Lower lobe of right lung (tissue), 2 donors: ENCODE measurements at places on chromosomes 7 and 10.

GRCh38 chr7:153389261-153389660, 629.7 kb downstream of the ACTR3B start:
- DNase-seq: no peak

DNA sequence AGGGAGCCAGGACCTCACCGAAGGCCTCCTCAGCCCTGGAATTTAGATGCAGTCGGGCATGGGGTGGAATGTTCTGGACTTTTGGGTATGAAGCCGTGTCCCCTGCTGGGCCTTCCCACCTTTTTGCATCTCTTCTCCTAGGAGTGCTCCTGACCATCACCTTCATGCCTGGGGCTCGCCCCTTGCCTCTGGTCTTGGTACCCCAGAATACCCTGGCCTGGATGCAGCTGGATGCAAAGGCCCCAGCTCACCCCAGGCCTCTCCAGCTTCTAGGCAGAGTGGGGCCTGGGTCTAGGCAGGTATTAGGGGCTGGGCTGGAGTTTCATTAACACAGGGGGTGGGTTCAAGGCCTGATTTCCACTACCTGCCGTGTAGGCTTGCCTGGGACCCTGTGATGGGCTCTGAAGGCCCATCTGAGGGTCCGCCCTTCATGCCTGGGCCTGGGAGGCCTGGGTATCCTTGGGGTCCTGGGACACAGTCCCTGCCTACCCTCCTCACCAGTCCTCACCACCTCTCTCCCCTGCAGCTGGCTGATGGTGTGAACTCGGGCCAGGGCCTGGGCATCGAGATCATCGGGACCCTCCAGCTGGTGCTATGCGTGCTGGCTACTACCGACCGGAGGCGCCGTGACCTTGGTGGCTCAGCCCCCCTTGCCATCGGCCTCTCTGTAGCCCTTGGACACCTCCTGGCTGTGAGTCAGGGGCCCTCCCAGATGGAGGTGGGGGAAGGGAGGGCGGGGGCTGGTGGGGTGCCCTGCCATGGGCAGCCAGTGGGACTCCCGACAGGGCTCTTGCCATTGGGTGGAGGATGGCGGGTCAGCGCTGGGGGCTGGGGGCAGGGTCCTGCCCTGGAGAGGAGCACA, 10.1 kb downstream of the AQP1 start:
- peak; percentile 47 for DNase-seq

DNA sequence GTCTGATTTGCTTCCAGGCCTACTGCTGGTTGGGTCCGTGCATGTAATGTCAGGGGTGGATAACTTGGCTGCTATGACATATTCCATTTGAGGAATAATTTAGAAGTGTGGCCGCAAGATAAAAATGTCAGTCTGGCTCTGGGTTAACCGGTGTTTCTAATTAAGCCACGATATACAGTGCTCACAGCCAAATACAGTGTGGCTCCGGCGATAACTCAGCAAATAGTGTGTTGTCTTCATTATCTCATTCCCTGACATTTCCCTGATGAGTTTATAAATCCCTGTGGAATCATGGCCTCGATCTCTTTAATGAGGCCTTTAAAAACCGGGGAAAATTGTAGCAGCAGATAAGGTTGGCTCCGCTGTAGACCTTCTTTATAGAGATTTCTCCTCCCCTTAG, 1125.0 kb downstream of the TYW1 start:
- no peak for DNase-seq

DNA sequence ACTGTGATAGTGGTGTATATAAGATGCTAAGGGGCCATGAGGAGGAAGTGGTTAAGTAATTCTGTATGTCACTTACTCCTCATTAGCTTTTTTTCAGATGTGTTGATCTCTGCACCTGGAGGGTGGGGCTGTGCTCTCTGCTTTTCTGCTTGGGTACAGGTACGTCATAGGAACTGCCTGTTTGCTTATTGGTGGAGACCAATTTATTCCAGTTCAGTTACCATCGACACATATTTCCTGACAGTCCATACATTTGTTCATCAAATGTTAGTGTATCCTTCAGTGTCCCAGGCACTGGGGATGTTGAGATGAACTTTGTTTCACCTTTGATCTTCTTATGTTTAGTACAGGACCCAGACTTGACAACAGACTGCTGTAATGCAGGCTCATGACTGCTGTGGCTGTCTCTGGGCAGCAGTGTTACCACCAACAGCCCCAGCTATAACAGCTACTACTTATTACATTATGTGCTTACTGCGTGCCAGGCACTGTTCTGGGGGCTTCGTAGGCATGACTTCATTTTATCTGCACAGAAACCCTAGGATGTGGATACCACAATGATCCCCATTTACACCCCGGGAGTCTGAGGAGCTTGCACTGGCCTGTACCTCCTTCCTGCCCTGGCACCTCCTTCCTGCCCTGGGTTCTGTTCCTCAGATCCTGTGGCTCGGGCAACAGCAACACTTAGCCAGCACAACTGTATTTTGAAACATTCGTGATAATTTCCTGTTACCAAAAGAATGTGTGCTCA, 87.4 kb downstream of the BUB3 start:
- no peak for DNase-seq

DNA sequence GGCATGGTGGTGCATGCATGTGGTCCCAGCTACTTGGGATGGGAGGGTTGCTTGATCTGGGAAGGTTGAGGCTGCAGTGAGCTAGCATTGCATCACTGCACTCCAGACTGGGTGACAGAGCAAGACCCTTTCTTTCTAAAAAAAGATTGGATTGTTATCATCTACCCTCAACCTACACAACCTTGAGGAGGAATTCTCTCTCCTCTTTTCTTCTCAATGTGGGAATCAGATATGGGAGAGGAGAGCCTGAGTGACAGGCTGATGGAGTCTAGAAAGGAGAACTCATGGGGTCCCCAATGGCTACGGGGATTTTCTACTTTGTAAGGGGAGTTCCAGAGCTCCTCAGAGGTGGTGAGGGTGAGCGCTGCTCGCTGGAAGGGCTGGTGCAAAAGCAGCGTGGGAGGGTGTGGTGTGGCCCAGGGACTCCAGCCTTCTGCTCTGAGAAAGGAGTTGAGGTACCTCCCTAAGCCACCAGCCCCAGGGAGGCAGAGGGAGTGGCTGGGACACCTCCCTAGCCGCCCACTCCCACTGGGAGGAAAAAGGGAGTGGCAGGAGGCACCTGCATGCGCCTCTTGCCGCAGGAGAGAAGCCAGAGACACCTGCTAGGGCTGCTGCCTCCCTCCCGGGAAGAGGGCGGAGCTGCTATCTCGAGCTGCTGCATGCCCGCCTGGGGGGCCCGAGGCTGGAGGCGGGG, 48.4 kb downstream of the GATA3 start:
- no peak for DNase-seq

GRCh38 chr7:84950836-84951235, 236.0 kb downstream of the SEMA3D start:
- no peak for DNase-seq

DNA sequence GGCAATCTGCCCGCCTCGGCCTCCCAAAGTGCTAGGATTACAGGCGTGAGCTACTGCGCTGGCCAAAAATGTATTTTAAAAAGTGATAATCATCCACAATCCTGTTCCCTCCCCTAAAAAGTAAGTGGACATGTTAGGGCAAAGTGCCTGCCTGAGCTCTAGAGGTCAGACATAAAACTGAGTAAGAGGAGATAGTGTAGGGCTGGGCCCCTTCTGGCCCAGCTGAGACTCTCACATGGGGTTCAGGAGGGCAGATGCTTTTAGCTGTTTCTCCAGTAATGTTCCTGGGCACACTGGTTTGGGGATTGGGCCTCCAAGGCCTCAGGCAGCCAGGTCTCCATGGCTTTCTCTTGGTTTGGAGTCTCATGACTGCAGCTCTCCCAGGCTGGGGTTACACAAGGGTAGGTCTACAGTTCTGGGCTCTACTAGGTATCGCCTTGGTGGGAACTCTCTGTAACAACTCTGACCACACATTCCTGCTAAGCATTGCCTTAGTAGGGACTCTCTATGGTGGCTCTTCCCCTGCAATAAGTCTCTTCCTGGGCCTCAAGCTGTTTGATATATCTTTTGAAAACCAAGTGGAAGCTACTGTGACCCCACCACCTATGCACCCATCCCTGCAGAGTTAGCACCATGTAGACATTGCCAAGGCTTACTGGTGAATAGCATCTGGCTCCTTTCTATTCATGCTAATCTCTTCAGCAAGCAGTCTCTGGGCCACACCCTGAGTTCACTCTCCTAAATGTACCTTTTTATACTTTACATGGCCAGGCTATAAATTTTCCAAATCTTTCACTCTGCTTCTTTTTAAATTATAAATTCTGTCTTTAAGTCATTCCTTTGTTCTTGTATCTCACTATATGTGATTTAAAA, 6.9 kb upstream of the NUDCD3 start:
- no peak for DNase-seq

DNA sequence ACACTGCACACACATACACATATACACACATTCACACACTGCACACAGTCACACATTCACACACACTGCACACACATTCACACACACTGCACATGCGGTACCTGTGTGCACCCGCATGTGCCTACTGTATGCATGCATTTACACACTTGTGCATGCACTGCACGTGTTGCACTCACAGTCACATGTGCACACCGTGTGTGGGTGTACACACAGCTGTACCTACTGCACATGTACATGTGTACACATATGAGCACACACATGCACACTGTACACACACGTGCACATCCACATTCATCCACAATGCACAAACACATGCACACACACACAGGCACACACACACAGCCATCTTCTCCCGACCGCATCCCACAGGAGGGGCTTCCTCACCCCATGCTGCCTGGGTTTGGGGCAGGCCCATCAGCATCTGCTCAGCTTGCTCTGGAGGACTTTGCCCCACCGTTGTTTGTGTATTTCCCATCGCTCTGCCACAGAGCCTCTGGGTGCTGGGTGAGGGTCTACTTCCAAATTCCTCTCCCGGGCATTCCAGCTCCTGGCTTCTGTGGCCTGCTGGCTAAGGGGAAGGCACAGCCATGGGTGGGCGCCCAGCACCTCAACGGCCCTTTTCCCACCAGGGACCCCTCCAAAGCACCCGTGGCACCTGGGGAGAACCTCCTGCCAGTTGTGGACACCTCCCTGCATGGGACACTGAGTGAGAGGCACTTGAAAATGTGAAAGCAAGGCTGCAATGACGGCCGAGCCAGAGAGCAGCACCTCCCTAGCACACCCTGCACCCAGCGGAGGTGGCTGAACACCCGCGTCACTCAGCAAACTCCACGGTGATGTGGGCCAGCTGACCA, 324.3 kb downstream of the PTPRN2 start:
- peak; percentile 23 for DNase-seq

DNA sequence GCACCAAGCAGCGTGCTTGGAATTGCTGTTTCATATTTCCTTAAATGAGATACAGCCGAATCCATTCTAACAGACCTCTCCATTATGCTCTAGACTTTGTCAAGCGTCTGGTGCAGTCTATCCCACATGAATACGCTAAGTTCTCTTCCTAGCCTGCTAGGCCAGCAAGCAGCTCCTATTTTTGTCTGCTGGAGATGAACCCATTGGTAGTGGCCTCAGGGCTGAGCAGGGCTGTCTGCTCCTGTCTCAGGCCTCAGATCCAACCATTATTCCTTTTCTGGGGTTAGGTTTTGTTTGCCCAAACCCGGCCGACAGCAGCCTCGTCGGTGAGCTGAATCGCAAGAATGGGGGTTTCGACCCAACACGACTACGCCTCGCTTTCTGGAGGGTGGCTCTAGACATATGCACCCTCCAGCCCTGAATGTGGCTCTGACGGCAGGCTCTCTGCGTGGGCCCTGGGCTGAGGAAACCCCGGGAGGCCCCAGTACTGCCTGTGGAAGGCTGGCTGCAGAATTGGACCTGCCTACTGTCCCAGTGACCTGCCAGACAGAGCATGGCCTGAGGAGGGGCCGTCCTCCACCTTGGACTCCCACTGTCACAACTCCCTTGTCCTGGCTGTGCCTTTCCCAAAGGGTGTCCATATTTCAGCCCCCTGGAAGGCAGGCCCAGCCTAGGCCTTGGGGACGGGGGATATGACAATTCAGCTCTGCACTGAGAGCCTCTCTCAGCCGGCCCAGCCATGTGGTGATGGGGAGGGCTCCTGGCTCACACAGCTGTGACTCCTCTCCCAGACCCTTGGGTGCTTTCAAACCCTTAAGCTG, 267.9 kb upstream of the TCERG1L start:
- DNase-seq: no peak

GRCh38 chr7:122269241-122269640, 35.3 kb downstream of the FEZF1 start:
- DNase-seq: no peak

- no peak for DNase-seq
Measured at GRCh38 chr7:106384373-106384772, 99.6 kb upstream of the NAMPT start.

GRCh38 chr7:100568896-100569844, 4.5 kb downstream of the SAP25 start:
- DNase-seq: peak; percentile 76

DNA sequence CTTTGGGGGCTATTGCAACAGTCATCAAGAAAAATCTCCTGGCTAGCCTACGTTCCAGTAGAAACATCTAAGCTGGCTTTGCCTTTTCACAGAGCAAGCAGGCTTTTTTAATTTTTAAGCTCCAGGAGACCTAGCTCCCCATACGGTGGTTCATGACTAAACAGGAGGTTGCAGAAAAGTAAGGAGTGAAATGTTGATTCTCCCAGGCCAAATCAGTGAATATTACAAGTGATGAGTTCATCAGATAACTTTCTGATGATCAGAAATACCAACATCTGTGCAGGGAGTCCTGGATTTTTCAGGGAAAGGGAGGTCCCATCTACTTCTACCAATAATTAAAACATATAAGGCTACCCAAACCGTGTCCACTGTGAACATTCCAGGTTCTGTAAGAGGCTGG, 477.3 kb upstream of the CELF2 start:
- no peak for DNase-seq

DNA sequence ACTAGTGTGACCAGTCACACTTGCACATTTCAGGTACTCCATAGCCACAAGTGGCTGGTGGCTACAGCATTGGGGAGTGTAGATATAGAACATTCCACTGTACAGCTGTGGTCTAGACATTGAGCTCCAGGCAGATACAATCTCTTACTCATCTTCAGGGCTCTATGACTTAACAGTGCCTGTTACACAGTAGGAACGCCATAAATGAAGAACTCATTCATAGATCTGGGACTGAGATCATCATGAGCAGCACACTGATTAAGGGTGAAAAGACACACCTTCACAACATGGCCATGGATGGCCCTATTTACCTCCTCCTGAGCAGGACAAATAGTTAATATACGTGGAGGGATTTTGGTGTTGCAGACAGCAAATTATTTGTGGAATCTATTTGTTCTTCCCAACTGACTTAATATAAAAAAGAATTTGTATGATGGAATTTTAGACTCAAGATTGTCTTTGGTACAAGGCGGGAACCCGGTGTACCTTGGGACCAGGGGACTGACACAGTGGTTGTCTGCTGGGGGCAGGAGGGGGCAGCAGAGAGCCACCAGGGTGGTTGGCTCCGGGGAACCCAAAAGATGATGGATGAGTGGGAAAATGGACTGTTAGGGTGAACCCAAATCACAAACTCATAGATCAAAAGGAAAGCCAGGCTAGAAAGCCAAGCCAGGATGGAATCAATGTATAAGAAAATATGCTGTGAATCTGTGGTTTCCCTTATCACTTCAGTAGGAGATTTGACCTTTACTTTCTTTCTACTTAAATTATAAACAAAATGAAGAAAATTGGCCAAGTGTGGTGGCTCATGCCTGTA, 24.3 kb upstream of the CPA2 start:
- peak; percentile 61 for DNase-seq
